ENCODE measurements at places on chromosomes 2 and 18.

- no peak for DNase-seq
Measured at GRCh38 chr2:100188326-100188725, 45.9 kb upstream of the AFF3 start.

- no peak for DNase-seq
Measured at GRCh38 chr2:231000211-231000904, 4.4 kb downstream of the SPATA3 start.

GRCh38 chr2:112164876-112165275 lies 26.7 kb downstream of the FBLN7 start:
- DNase-seq = no peak

DNA sequence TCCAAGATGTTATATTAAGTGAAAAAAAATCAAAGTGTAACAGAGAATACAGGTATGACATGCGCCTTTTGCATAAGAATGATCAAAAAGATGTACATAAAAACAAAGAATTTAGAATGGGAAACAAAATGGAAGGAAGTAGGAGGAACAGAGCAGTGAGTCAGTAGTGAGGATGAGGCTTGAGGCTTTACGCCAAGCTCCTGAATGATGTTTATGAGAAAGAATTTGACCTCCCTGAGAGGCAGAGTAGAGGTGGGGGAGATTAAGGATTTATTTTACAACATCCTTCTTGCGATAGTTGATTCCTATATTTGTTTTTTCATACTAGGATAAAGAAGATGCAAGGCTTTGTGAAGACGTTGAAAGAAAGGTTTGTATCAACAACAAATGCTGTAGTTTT lies 81.4 kb downstream of the DCDC2C start:
- no peak for DNase-seq

GRCh38 chr2:172735582-172736423 lies at the start of gene RAPGEF4:
TSS of gene RAPGEF4 (plus strand) at chr2:172735845. CDS start at chr2:172735984, 139 bp downstream.
- no peak for DNase-seq

DNA sequence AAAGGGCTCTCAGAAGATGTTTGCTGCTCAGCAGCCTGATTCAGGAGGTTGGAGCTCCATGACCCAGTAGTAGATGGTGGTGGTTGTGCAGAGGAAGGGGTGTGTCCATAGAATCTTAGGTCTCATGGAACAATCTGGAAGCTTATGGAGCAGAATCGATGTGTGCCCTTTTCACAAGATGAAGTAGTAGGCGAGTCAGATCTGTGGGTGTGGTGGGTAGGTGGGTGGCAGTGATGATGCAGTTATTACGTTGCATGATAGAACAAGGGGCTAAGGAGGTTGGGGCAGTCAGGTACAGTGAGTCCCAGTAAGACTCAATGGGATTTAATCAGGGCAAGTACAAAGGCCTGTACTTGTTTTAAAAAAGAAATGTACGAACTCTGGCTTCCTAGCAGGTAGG lies 9.1 kb downstream of the TET3 start:
- no peak for DNase-seq

- no peak for DNase-seq
Measured at GRCh38 chr18:48997985-48998831, 47.4 kb upstream of the SMAD7 start.

GRCh38 chr2:222292149-222293134 lies 6.4 kb downstream of the PAX3 start:
- DNase-seq = no peak

DNA sequence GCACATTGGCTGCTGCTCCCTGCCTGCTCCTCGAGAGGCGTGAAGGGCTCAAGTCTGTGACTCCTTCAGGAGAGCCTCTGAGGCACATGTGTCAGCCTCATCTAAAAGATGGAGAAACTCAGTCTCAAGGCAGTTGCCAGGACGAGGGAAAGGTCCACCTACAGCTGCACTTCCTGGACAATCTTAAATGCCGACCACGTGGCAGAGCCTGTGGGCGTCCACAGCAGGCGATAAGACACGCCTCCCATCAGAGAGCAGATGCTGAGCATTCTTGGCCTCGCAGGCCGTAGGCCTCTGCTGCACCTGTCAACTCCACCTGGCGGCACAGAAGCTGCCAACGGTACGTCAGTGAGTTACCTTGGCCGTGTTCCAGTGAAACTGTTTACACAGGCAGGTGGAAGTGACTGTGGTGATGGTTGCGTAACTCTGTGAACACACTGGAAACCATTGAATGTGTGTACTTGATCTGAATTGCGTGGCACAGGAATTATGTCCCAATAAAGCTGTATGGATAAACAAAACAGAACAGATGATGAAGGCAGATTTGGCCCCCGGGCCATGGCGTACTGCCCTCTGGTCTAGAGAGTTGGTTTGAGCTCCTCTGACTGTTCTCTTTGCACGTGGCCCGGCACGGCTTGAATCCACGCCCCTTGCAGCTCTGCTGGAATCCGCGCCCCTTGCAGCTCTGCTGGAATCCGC lies 114.5 kb downstream of the RNF144A start:
- DNase-seq = no peak

GRCh38 chr18:62612289-62612645 lies 89.4 kb downstream of the ZCCHC2 start:
- no peak for DNase-seq

- DNase-seq = no peak
Measured at GRCh38 chr2:125581557-125581956, 1074.4 kb upstream of the GYPC start.

GRCh38 chr2:159164457-159164911 lies 122.0 kb downstream of the WDSUB1 start:
- DNase-seq = no peak

DNA sequence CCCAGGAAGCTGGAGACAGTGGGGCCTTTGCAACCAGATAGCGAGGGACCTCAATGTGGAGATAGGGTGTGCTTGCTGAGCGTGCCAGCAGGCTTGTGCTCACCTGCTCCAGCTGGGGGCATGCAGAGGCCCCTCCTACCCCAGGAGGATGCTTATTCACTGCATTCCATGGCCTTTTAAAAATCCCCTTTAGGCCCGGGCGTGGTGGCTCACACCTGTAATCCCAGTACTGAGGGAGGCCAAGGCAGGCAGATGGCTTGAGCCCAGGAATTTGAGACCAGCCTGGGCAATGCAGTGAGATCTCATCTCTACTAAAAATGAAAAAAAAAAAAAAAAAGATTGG lies 54.5 kb downstream of the ODC1 start:
- no peak for DNase-seq

GRCh38 chr18:56709463-56709862 lies 58.3 kb downstream of the WDR7 start:
- no peak for DNase-seq

DNA sequence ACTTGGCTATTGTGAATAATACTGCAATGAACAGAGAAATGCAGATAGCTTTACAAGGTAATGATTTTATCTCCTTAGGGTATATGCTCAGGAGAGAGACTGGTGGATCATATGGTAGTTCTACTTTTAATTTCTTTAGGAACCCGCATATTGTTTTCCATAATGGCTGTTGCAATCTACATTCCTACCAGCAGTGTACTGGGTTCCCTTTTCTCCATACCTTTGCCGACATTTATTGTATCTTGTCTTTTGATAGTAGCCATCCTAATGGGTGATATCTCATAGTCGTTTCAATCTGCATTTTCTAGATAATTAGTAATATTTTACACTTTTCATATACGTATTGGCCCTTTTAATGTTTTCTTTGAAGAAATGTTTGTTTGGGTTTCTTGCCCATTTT lies 702.9 kb upstream of the ACVR2A start:
- DNase-seq = no peak

Measured in activated CD4-positive, alpha-beta T cell treated with anti-CD3 and anti-CD28 coated beads for 24 hours (primary cell).